Heart right ventricle (tissue), 16 donors: ENCODE measurements at places on chromosomes 13 and 19. TPM values are rescaled to one million over a fixed set of nuclear protein-coding genes. Genes with fewer than 3 reads are reported as not detected.

Gene ZNF555
- 2.6 TPM for polyA plus RNA-seq

GRCh38 chr13:28337166-28338005, 157.5 kb downstream of the FLT1 start:
- no peaks in the 10 kb centered on the region for H3K27me3 ChIP-seq
- peak overlapping the region; percentile 60 for H3K27ac ChIP-seq
- peaks cover 11% of the 10 kb centered on the region for H3K4me1 ChIP-seq
- DNase-seq: no peak

Gene CACNA1A
- 2.3 TPM for polyA plus RNA-seq

Gene DENND1C
- polyA plus RNA-seq: 1.1 TPM

DNA sequence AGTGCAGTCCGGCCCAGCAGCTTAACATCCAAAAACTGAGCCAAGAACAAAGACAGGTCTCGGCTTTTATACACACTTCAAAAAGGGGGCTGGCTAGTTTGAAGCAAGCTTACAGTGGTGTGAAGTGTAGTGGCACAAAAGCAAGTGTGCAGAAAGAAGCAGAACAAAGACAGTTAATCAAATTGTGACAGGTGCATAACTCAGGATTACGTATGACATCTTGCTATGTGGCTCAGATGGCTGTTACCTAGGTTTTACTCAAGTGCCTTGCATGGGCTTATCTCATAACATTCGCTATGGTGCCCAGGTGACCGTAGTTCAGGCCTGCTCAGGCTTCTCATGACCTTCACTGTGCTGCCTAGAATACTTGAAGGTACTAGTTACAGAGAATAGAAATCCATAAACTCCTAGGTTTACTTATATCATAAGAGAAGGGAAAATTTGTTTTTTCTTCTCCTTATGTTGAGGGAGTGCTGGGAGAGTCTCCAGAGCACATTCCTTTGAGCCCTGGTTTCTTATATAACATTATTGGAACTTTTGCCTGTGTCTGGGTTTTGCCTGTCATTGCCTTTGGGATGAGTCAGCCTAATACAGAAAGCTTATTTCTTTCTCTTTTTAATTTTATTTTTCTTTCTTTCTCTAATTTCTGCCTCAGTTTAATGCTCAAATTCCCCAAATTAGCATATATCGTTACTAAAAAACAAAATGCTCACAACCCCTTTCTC, 1629.1 kb upstream of the PCDH20 start:
- H3K4me1 ChIP-seq: no peaks in the 10 kb centered on the region
- no peaks in the 10 kb centered on the region for H3K27me3 ChIP-seq
- H3K36me3 ChIP-seq: no peaks in the 10 kb centered on the region
- DNase-seq: no peak
- H3K4me3 ChIP-seq: no peak overlapping the region

GRCh38 chr13:106152047-106152446, 383.4 kb downstream of the EFNB2 start:
- no peak overlapping the region for H3K4me3 ChIP-seq
- H3K4me1 ChIP-seq: no peaks in the 10 kb centered on the region
- H3K36me3 ChIP-seq: no peaks in the 10 kb centered on the region
- H3K27me3 ChIP-seq: no peaks in the 10 kb centered on the region
- DNase-seq: no peak
- H3K27ac ChIP-seq: no peak overlapping the region

DNA sequence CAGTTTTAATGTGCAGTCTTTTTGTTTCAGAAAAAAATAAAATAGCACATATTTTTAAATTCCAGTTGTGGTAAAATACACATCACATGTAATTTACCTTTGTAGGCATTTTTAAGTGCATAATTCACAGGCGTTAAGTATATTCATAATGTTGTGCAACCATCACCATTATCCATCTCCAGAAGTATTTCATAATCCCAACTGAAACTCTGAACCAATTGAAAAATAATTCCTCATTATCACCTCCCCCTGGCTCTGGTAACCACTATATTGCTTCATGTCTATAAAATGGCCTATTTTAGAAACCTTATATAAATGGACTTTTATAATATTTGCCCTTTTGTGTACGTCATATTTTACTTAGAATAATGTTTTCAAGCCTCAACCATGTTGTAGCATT, 756.5 kb upstream of the KLHL1 start:
- DNase-seq: no peak
- no peaks in the 10 kb centered on the region for H3K27me3 ChIP-seq
- no peaks in the 10 kb centered on the region for H3K4me1 ChIP-seq
- H3K36me3 ChIP-seq: no peaks in the 10 kb centered on the region

- no peak for DNase-seq
- H3K36me3 ChIP-seq: peaks cover 99% of the 10 kb centered on the region
- no peaks in the 10 kb centered on the region for H3K27me3 ChIP-seq
- no peak overlapping the region for H3K4me3 ChIP-seq
These were observed 26.4 kb downstream of the BORA start for GRCh38 chr13:72754111-72754510.

Gene EPSTI1
- polyA plus RNA-seq: 2.0 TPM

DNA sequence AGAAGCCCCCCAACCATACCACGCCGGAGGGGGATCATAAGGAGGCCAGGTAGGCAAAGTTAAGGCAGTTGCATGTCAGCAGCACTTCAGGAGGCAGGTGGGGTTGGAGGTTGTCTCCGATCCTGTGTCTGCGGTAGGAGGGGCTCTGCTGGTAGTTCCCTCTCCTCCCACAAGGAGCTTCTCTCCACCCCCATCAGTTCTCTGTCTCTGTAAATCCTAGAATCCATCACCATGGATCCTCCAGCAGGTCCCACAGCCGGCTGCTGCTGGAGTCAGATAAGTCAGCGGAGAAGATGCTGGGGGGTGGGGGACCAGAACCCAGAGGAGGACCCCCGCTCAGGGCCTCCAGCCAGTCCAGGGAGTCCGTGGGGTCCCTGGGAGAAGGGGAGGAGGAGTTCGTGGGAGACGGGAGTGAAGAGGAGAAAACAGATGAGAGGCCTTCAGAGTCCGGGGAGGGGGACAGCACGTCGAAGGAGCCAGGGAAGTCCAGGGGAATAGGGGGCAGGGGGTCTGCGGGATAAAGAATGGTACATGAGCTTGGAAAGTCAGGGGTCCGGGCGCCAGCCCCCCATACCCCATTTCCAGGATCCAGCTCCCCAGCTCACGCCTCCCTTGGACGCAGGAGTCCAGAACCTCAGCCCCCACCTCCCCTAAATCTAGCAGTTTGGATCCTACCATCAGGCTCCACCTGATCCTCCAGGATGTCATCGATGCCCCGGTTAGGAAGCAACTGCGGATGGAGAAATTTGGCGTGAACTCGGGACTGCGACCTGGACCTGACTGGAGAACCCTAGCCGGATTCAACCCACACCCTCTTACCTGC, 6.3 kb downstream of the MAMSTR start:
- no peak for DNase-seq

DNA sequence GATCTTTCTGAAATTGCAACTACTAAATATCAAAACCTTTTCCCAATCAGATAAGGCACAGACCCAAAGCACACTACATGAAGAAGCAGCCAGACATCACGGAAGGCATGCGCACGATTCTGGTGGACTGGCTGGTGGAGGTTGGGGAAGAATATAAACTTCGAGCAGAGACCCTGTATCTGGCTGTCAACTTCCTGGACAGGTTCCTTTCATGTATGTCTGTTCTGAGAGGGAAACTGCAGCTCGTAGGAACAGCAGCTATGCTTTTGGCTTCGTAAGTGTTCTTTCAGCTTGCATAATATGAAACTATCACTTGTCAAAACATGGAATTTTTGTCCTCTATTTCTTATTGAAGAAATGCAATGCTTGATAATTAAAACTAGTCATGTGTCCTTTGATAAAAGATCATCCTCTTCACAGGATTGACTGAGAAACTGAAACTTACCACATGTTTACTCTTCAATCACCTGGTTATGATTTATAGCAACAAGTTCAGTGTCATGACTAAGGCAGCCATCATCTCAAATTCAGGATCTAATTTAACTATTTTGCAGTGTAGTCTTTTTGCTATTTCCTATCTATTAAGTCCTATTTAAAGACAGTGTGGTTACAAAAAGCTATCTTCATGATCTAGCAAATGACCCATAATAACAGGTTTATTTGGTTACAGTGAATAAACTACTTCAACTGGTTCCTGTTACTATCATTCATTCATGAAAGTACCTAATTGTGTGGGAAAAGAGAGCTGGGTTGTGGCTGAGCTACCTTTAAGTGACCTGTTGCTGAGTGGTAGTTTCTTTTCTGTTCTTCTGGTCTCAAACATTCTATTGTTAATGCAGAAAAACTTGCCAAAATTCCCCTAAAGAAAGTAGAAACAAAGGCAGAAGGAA, 6.5 kb downstream of the CCNA1 start:
- no peak overlapping the region for H3K4me3 ChIP-seq
- no peaks in the 10 kb centered on the region for H3K36me3 ChIP-seq
- no peak for DNase-seq
- H3K27me3 ChIP-seq: peaks cover 10% of the 10 kb centered on the region
- no peaks in the 10 kb centered on the region for H3K4me1 ChIP-seq

DNA sequence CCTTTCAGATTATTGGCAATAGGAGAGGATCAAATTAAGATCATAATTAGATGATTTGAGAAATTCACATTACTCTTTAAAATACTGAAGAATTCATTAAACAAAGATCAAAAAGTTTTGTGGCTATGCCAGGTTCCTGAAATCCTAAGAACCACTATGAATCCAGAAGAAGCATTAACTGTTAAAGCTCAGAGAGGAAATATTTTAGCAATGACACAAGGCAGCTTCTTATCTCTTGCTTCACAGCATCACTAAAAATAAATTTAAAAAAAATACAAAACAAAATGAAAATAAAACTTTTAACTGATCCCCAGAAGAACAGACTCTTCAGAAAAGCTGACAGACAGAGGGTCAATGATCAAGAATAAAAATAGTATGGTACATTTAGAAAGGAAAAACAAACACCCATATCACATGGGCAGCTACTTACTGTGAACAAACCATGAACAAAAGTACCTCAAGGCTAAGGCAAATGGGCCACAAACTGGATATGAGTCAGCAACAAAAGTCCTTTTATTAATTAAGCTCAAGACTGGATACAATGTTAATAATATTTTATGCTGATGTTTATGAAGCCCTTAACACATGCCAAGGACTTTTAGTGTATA, 19.6 kb downstream of the RNF6 start:
- H3K27me3 ChIP-seq: no peaks in the 10 kb centered on the region
- peaks cover 16% of the 10 kb centered on the region for H3K4me1 ChIP-seq
- DNase-seq: no peak
- H3K4me3 ChIP-seq: no peak overlapping the region

Gene IL4I1
- polyA plus RNA-seq: not detected

GRCh38 chr13:36453516-36453915, 21.2 kb downstream of the CCNA1 start:
- H3K36me3 ChIP-seq: no peaks in the 10 kb centered on the region
- H3K4me3 ChIP-seq: no peak overlapping the region
- no peak overlapping the region for H3K27ac ChIP-seq
- no peaks in the 10 kb centered on the region for H3K27me3 ChIP-seq

DNA sequence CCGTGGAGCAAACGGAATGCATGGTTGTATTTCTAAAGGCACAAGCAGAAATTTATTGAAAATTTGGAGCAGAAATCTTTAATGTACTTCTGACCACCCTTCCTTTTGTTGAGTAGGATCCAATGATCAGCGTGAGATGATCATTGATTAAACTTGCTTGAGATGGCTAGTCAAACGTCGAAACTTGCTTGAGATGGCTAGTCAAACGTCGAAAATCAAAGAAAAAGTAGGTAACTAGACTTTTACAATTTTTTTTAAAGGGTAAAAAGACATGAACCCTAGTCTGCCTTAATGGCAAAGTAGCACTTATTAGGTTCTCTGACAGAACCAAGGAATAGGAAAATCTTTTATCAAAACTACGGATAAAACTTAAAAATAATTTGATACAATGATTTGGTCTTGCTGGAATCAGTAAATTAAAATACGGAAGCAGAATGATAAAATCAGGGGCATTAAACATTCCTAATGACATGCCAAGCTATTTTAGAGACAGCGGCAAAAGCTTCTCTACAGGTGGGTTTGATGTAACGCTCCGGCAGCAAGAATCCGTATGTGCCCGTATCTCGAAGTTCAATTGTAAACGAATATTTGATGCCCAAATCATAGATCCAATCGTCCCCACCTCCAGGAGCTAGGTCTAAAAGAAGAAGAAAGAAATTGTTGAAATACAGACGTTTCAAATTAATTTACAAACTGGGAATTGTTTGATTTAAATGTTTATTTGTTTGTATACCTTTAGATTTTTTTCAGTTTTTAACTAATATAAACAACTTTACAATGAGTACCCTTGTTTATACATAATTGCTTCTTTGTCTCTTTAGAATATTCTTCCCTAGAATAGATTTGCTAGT, 841 bp upstream of the ZC3H13 start:
- no peaks in the 10 kb centered on the region for H3K27me3 ChIP-seq
- peak overlapping the region; percentile 86 for H3K27ac ChIP-seq
- peak overlapping the region; percentile 84 for H3K4me3 ChIP-seq
- H3K4me1 ChIP-seq: peaks cover 14% of the 10 kb centered on the region
- H3K36me3 ChIP-seq: no peaks in the 10 kb centered on the region

GRCh38 chr19:48992581-48993174, 431 bp downstream of the GYS1 start:
- H3K4me3 ChIP-seq: peak overlapping the region; percentile 86
- no peaks in the 10 kb centered on the region for H3K27me3 ChIP-seq
- peak overlapping the region; percentile 92 for H3K27ac ChIP-seq
- no peak for DNase-seq

GRCh38 chr13:24693862-24694471, 13.8 kb downstream of the ATP12A start:
- H3K36me3 ChIP-seq: no peaks in the 10 kb centered on the region
- DNase-seq: no peak
- no peak overlapping the region for H3K4me3 ChIP-seq
- no peaks in the 10 kb centered on the region for H3K4me1 ChIP-seq
- no peak overlapping the region for H3K27ac ChIP-seq

Gene DBP
- polyA plus RNA-seq: 5.8 TPM

DNA sequence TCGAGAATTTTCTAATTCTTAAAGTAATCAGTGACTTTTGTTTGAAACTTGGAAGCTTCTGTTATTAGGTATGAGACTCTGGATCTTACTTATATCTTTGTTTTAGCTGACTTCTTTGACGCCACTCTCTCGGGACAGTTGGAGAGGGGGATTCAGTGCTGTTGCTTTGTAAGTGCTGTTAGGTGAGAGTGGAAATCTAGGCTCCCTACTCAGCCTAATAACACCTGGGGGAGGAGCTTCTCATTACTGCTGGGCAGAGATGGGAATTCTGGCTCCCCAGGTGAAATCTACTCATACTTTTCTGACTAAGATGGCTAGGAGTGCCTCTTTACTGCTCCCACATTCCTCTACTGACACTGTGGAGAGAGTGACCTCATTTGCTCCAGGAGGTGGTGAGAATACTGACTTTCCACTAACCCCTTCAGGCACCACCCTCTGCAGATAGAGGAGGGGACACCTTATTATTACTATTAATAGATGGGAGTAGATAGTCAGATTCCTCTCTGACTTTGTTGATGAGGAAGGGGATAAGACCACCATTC, 324.9 kb upstream of the SPRY2 start:
- no peaks in the 10 kb centered on the region for H3K4me1 ChIP-seq
- no peaks in the 10 kb centered on the region for H3K27me3 ChIP-seq
- no peak overlapping the region for H3K4me3 ChIP-seq
- DNase-seq: no peak
- H3K36me3 ChIP-seq: no peaks in the 10 kb centered on the region
- no peak overlapping the region for H3K27ac ChIP-seq
